ENCODE measurements at places on chromosomes 12 and 14.

- DNase-seq, result no peak
Measured at GRCh38 chr12:47813511-47814196, 6.0 kb downstream of the HDAC7 start.

GRCh38 chr12:32024884-32025592 lies 65.8 kb downstream of the RESF1 start:
- no peak for DNase-seq

DNA sequence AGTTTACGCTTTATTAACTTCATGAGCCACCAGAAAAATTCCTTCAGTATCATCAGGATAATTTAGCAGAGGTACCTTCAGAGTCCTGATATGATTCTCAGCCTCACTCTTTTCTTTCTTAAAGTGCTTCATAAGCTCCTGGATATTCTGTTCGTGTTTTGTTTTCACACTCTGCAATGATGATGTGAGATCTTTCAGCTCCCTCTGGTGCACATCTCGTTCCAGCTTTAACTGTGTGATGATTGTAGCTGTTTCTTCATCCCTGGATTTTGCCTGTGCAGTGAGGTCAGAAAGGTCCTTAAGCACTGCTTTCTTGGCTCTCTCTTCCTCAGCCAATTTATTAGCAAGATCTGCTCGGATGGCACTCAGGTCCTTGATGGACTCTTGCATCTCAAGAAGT lies 156.7 kb downstream of the CEP128 start:
- no peak for DNase-seq

DNA sequence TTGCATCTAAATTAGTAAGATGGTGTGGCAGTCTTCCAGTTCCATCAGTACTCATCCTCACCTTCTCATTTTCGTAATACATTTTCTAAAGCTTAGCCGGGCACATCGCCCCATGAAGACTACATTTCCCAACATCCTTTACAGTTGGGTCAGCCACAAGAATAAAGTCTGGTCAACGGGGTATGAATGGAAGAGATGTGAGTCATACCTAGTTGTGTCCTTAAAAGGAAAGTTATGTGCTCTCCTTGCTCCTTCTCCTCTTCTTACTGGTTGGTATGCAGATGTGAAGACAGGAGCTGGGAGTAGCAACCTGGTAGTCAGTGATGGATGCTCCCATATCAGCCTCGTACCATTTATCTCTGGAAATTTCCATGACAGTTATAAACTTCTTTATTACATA lies 35.9 kb upstream of the EGLN3 start:
- no peak for DNase-seq

DNA sequence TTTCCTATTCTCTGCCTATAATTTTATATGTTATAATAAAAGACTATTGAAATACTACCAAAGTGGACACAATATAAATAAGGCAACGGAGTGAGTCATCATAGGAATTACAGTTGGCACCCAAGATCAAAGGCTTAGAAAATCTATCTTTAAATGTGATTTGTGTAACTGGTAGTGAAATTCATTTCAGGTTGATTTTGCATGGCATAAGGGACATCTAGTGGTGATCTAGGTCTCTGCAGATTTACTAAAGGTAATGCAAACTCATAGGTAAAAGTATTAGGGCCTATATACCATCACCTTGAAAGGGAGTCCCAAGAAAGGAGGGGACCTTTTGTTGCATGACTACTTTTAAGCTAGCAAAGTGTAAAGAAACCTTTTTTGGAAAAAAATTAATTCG lies 527.2 kb downstream of the NRXN3 start:
- no peak for DNase-seq

DNA sequence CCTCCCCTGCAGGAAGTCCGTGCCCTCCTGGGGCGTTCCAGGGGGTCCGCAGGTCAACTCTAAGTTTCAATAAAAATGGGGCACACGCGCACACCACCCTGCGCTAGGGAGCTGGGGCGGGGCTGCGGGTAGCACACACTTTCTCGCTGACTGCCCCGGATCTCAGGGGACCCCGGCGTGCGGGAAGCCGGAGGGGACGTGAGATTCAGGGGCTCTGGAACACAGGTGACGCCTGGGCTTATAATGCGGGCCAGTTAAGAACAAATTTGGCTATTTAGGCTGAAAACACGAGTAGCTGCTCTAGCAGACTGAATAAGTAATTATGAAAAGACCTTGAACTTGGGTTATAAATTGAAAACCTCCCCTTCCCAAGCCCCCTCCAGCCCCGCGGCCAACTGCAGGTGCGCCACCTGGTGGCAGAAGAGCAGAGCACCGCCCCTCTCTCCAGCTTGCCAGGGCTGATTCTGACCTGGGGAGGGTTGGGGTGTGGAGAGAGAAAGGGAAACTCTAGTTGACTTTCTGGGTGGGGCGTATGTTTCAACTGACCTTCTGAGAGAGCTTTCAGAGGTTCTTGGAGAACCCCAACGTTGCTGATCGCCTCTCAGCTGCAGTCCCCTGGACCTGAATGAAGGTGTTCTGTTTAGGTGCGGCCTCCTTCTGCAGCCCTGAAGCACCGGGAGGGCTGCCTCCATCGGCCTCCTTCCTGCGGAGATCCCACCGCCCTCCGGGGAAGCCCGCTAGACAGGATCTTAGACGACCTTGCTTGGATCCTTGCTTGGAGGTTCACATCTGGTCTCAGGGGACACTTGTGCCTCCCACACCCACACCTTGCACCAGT lies 118.4 kb upstream of the EVL start:
- peak; percentile 58 for DNase-seq

- no peak for DNase-seq
Measured at GRCh38 chr12:42732908-42733411, 143.4 kb upstream of the PRICKLE1 start.

DNA sequence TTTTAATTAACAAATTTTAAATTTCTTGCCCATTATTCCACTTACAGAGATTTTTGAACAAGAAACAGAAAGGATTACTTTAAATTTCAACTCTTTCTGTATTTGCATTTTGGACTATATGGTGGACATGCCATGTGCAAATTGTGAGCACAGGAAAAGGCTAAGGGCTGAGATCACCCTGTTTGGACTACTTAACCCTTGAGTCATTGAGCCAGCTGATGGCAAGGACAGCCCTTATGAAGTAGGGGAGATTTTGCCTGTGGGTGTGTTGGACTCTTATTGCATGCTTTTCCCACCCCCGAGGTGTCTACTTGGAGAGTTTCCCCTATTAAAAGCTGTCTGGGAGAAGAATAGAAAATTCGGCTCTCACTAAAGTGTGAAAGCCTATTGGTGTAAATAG lies 17.2 kb downstream of the DERA start:
- no peak for DNase-seq

GRCh38 chr12:3199551-3200031 lies 122.4 kb downstream of the TSPAN9 start:
- DNase-seq, result no peak

GRCh38 chr14:59215322-59215721 lies 26.9 kb downstream of the DAAM1 start:
- DNase-seq, result no peak

GRCh38 chr12:108642269-108642870 lies 8.7 kb upstream of the SELPLG start:
- no peak for DNase-seq

- DNase-seq, result no peak
Measured at GRCh38 chr14:39381366-39381765, 50.9 kb downstream of the FBXO33 start.

GRCh38 chr12:96044017-96044942 lies 8.9 kb upstream of the LTA4H start:
- no peak for DNase-seq

GRCh38 chr14:77979666-77980351 lies 179.9 kb downstream of the ADCK1 start:
- DNase-seq, result no peak

- no peak for DNase-seq
Measured at GRCh38 chr14:35533357-35534207, at the start of gene INSM2. Gene INSM2, plus strand, starts transcription at chr14:35534164. Its CDS starts 89 bp downstream, at chr14:35534253.

GRCh38 chr14:96986256-96987085 lies 189.3 kb downstream of the VRK1 start:
- DNase-seq, result no peak

DNA sequence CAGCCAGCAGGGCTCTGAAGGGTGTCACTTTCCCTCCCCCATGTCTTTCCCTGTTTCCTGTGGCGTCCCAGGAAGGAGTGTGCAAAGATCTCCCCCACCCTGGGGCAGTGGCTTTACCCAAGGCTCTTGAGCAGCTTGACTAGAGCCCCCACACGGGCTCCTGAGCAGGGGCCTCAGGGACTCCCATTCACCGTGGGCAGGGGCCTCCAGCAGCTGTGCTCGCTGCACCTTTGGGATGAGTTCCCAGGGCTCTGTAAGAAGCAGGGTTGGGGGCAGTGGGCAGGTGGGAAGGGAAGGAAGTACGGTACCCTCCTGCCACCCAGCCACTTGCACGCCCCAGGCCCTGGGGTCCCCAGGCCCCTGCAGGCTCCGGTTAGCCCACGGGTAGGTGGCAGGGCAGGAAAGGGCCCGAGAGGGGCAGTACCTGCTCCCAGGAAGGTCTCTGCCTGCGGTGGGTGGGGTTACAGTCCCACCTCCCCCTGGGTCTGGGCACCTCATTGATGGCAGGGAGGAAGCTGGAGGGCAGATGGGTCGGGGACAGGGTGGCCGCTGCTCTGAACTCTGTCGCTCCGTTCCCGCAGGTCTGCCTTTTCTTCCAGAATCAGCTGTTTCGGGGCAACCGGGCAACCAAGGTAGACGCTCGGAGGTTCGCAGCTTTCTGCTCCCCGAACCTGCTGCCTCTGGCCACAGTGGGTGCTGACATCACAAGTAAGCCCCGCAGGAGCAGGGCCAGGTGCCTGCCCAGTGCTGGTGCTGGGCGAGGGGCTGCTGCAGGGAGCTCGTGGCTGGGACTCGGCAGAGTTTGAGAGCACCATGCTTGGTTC lies 13.0 kb downstream of the ASPG start:
- no peak for DNase-seq

DNA sequence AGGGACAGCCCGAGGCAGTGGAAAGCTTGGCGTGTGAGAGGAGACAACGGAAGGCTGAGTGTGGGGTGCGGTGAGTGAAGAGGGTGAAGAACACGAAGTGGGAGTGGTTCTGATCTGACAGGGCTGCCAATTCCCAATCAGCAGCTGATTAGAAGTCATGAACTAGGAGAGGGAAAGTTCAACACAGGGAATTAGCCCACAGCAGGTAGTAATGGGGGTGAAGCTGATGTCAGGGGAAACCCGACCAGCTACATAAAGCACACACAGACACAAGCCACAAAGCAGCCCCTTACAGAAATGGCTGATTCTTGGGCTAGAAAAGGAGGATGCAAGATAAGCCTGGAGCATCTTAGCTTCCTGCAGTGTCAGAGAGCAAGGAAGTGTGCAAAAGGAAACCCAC lies 47.5 kb upstream of the TCL1A start:
- DNase-seq, result no peak

DNA sequence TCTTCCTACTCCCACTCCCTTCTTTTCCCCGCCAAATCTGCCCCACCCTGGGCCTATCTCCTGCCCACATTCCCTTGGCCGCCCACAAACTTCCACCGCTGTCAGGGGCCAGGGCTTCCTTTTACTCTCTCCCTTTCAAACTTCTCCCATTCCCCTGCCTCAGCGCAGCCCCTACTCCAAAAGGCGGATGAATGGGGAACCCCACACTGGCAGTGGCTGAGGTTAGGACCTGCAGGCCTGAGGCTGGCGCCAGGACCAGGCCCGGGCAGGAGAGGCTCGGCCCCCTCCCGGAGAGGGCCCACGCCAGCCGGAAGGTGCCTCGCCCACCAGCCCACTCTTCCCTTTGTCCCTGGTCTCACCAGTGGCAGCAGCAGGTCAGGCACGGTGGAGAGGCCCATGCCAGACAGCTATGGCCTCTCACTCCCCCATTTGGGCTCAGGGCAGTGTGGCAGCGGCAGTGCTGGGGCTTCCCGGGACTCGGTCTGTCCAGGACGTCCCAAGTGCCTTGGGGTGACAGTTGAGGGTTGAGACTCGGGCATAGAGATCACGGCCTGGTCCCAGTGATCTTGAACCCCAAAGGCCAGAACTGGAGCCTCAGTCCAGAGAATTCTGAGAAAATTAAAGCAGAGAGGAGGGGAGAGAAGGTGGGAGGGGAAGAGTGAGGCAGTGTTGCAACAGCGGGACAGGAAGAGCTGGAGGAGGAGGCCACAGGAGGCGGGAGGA lies at the start of gene TNFRSF1A:
TNFRSF1A (minus strand) TSS at position 660 of the 723 bp plus-strand sequence; CDS start at position 398, 262 bp downstream.
- no peak for DNase-seq

DNA sequence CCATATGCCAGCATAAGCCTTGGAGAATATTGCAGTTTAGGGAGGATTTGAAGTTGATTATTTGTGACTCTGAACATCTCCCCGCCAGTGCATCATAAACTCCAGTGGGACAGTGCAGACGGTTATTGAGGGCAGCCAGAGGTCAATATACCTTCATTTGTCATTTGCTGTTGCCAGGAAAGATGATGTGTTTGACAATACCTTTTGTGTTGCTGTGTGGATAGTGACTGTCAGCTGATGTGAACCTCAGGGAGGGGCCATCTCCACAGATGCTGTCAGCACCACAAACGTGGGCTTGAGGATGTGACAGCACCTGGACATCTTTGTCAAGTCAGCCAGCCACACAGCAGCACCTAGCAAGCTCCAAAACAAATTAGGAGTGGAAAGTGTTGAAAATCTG lies 11.5 kb downstream of the CCDC198 start:
- no peak for DNase-seq

DNA sequence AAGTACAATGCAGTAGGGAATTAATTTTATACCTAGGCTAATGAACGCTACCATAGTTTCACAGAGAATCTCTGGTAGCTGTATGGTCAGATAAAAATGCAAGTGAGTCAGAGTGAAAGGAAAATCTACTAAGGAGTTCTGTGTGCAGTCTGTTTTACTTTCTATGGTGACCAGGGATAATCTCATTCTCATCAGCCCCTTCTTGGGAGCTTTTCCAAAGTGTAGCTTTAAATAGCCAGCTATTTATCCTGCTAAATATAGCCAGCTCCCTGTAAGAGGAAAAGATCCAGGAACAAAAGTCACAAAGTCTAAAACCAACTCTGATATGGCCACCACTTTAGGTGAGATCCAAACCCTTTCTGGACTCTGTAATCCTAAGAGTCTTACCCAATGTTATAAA lies 75.5 kb downstream of the TMEM116 start:
- no peak for DNase-seq

GRCh38 chr12:118330421-118331018 lies 42.2 kb downstream of the TAOK3 start:
- DNase-seq, result no peak

- no peak for DNase-seq
Measured at GRCh38 chr14:92656306-92657081, 91.9 kb downstream of the LGMN start.

DNA sequence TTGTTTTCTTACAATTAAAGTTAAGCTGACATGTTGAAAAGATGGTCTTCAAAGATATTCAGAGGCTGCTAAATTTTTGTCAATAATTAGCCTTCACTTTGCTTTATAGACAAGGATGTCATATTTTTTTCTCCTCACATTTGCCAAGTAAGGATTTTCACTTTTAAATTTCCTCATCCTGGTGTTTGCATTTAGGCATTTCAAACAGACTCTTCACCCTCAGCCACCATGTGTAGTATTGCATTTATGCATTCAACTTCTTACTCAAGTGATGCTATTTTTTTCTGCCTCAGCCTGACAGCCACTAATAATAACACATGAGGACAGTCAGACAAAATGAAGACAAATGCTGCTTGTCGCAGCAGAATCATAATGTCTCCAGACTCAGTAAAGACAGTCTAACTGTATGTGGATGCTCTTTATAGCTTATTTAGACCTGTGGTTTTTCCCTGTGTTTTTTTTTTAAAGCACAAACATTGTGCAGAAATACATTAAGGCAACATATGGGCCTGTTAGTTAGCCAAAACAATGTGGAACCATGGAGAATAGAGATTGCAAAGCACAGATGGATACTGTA lies 481.5 kb downstream of the NPAS3 start:
- DNase-seq, result no peak

- no peak for DNase-seq
Measured at GRCh38 chr12:50524621-50525020, 19.8 kb downstream of the DIP2B start.
